ENCODE measurements at places on chromosomes 3 and 15.

DNA sequence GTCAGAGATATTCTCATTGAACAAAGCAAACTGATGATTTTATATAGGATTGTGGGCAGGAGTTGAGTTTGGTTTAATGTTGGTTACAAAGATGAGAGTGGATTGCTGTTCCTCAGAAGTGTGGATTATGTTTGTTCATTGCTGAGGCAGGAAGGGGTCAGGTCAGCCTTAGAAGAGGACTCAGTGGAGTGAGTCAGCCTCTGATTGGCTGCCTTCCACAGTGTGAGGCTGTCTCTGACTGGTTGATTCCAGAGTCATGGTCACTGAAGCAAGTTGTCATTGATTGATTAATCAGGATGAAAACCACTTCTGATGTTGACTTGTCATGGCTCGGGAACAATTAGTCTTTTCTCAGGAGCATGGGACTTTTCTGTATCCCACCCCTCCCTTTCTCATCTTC is 36.2 kb downstream of the KBTBD12 start:
- DNase-seq = no peak

DNA sequence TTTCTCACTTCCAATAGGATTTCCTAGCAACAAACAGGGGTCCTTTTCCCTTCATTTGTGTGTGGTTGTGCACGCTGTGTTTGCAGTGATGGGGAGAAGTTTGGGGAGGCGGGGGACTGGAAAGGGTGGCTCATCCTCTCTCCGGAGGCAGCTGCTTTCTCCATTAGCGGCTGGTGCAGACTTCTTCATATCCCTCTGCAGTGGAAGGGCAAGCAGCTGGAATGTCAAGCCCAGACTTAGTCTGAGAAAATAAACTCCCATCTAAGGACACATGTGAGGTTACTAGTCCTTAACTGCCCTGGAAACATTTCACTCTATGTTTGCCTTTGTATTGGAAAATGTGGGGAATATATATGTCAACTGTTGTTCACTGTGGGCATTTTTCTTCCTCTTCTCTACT is 467.0 kb upstream of the RASGRP1 start:
- no peak for DNase-seq

DNA sequence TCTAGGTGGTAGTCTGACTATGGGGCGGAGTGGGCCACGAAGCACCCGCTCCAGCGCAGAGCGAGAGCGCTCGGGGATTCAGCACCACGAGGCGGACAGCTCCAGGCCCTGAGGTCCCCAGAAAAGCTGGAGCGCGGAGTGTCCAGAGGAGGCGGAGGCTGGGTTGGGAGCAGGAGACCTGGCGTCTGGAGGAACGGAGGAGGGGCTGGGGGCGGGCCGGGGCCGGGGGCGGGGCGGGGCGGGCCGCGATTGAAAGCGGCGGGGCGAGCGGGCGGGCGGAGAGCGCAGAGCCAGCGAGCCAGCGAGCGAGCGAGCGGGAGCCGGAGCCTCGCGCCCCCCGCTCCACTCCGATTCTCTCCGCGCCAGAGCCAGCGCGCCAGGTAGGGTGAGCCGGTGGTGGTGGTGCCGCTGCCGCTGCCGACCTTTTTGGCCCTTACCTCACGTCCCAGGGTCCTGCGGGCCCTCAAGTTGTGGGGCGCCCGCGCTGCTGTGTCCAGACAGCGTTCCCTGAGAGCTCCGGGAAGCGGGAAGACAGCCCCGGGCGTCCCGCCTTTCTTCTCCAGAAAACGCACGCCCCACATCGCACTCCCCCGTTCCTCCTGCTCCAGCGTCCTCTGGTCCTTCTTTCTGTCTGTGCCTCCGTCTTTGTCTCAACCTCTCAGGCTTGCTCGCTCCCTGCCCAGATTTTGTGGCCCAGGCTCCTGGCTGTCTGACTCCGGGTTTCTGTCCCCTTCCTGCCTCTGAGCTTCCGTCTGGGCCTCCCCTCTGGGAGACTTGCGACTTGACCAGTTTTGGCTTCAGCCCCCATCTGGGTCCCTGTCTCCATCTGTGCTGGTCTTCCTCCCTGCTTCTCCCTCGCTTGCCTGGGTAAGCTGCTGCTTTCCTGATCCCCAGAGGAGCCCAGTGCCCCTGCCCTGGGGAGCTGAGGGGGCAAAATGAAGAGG is at the start of gene GRM2:
Gene GRM2, plus strand, starts transcription at position 281 of the 944 bp plus-strand sequence. CDS start 1,916 bp downstream, outside the sequence.
- DNase-seq = no peak

GRCh38 chr3:31196881-31197364 is 302.5 kb upstream of the GADL1 start:
- no peak for DNase-seq

- DNase-seq = no peak
These were observed 119.3 kb upstream of the SLC7A14 start for GRCh38 chr3:170705131-170705530.

DNA sequence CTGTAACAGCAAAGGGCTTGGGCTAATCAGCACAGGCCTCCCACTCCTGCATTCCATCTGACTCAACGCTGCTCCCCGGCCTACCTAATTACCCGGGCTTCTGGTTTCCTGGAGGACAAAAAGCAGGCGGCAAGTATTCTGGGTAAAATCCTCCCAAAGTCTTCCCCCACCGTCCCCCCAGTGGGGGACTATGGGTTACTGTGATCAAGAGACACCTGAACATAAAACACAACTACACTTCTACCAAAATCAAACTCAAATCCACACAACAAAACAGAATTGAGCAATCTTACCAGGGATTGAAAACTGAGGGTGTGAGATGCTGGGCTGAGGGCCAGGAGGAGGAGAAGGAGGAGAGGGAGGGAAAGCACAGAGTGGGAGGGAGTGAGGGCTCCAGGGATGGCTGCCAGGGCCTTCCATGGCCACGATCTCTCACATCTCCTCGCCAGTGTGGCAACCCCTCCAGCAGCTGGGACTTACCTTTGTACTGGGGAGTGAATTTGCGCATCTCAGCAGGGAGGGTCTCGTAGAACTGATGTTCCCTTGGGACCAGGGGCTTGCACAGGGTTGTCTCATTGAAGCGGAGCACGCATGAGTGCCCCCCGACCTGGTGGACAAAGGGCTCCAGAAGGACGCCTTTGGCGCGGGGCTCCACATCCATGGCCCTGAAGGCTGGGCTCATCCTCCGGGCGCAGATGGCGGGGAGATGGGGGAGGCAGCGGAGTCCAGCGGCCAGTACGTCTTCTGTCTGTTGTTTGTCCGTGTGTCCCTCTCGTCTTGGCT is 9.1 kb upstream of the NCKIPSD start:
- no peak for DNase-seq

- no peak for DNase-seq
These were observed 67.6 kb downstream of the TP63 start for GRCh38 chr3:189698811-189699210.

DNA sequence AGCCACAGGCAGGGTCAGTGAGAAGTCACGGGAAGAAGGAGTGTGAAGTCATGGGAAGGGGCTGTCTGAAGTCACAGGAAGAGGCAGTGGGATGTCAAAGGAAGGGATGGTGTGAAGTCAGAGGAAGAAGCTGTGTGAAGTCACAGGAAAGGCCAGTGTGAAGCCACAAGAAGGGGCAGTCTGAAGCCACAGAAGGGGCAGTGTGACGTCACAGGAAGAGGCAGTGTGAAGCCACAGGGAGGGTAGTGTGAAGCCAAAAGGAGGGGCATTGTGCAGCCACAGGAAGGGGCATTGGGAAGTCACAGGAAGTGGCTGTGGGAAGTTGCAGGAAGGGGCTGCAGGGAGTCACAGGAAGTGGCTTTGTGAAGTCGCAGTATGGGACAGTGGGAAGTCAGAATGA is 35.1 kb downstream of the GASK1A start:
- DNase-seq = no peak

DNA sequence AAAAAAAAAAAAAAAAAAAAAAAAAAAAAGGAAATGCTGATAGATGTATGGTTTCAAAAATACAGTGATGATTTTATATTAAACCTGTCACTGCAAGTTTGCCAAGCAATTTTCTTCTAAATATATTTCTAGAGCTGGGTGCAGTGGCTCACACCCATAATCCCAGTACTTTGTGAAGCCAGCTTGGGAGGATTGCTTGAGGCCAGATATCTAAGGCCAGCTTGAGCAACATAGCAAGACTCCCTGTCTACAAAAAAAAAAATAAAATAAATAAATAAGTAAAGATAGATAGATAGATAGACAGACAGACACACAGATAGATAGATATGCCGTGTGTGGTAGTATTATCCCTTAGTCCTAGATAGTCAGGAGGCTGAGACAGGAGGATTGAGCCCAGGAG is 41.4 kb upstream of the ST3GAL6 start:
- DNase-seq = no peak

DNA sequence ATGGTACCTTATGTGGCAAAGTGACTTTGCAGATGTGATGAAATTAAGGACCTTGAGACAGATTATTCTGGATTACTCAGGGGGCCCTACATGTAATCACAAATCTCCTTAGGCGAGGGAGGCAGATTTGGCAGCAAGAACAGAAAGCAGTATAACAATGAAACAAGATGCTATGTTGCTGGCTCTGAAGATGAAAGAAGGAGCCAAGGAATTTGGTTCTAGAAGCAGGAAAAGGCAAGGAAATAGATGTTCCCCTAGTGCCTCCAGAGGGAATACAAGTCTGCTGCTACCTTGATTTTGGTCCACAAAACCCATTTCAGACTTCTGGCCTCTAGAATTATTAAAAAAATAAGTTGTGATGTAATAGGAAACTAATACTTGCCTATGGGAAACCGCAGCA is 64.5 kb downstream of the PIK3R4 start:
- no peak for DNase-seq

DNA sequence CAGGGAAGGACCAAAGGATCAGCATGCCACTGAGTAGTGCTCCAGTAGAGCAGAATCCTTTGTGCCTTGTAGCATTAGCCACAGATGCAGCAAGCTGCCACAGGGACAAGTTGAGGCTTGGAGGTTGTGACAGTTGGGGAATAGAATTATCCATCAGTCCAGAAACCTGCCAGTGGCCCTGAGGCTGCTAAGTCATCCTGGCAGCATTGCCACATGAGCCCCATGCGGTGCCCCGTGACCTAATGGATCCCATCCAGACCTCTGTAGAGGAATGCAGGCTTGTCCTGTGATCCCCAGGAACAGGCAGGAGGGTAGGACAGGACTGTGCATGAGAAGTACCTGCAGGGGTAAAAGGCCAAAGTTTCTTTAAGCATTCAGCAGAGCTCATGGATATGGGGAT is 51.7 kb downstream of the BOC start:
- DNase-seq = no peak

- no peak for DNase-seq
These were observed 103.1 kb downstream of the DGKG start for GRCh38 chr3:186258968-186259367.

- DNase-seq = no peak
These were observed 69.6 kb upstream of the THBS1 start for GRCh38 chr15:39511000-39511915.

GRCh38 chr3:41893977-41894376 is 67.9 kb downstream of the ULK4 start:
- DNase-seq = no peak

DNA sequence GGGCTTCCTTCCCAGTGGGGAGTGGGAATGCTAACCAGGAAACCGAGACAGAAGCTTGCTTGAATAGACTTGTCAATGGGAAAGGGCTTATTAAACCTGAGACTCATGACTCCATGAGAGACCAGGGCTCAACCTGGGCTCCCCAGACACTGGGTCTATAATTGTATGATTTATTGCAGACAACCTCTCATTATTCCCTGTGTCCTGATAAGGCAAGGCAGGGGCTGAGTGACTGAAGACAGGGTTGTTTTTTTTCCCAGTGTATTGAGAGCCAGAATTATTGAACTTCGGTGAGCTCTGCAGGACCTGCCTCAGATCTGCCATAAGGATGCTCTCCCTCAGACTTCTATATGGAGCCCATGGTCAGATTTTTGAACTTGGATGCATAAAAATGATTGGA is 79.5 kb upstream of the KLHL25 start:
- no peak for DNase-seq

DNA sequence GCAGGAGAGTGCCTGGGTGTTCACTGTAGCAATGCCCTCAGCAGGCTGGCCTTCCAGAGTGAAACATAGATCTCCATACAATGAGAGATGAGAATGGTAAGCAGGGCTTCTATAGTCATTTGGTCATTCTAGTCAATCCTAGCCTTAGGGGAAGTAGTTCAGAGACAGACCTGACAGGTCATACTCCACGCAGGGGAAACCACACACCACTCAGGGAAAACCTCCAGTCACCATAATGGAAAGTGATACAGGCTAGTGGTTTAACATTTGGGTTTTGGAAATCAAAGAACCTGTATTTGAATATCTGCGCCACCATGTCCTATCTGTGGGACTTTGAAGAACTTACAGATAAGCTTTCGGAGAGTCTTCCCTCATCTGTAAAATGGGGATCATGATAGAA is 425.7 kb upstream of the PPP2R3A start:
- DNase-seq = no peak

- DNase-seq = no peak
These were observed 1088.6 kb downstream of the TUSC7 start for GRCh38 chr3:117798221-117798620.

DNA sequence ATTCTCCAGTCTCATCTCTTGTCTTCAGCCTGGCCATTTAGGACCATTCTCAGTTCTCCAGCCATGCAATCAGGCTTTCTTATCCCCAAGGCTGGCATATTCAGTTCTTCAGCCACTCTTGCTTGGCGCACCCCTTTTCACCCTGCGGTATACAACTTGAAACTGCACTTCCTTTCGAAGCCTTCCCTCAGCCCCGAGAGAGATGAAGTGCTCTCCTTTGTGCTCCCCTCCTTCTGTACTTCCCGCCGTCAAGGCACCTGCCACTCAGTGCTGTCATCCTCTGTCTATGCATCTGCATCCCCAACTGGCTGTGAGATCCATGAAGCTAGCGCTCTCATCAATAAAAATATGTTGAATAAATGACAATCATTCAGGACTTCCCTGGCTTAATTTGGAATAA is 45.7 kb downstream of the MORC1 start:
- no peak for DNase-seq

DNA sequence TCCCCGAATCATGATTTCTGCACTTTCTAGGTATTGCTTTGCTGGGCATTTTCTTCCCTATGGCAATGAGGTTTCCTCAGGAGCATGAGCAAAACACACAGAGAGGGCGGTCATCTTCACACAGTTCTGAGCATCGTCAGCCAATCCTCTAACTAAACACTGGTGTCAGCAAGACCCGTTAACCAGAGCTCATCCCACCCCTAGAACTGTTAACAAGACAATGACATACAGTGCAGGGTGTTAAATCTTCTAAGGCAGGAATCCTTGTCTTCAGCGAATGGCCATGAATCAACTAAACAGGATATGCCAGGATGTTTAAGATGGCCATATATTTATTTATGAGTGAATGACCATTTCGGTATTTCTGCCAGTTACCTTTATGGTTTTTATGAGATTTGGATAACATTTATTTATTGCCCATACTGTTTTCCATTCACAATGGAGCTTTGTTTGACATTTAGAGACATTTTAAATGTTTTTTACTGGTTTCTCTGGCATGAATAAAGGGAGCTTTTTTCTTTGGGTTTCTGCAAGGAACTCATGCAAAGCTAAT is 411.5 kb upstream of the PROK2 start:
- no peak for DNase-seq

Data from activated CD4-positive, alpha-beta T cell treated with anti-CD3 and anti-CD28 coated beads for 1 hour (primary cell).